ENCODE measurements at places on chromosomes 4 and X.

- DNase-seq: no peak
Measured at GRCh38 chr4:158597879-158598596, 73.6 kb downstream of the C4orf46 start.

DNA sequence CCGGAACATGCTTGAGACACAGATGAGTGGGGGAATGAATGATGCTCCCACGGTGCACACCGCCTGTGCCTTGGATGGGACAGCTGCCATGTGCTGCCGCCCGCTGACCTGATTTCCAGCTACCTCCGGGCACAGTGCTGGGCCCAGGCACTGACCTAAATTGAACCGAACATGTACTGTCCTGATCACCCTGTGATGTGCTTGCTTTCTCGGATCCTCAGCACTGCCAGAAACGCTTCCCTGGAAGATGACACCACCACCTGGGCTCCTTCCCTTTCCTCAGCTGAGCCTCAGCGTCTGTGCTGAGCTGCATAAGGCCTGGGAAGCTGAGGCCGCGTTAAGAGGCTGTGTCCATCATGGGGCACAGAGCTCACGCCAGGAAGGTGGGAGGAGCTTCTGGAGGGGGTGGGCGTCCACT, 39.3 kb upstream of the MXD4 start:
- no peak for DNase-seq

GRCh38 chrX:47145395-47146120, 537 bp downstream of the RBM10 start:
- DNase-seq: no peak

DNA sequence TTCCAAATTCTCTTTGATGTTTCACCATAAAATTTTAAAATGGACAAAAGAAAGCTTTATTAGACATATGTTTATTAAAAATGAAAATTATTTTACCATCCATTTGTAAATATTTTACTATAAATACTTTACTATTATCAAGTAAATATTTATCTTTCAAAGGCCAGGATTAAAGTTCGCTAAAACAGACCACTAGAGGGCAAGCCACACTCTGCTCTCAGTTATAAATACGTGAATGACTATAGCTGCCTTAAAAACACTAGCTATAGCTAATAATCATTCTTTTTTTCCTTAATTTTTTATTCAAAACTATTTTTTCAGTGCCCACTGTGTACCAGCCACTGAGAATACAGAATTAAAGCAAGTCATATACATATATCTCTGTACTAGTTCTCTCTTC, 38.6 kb downstream of the UNC5C start:
- DNase-seq: no peak

GRCh38 chr4:1029529-1029928, 18.1 kb downstream of the FGFRL1 start:
- no peak for DNase-seq

DNA sequence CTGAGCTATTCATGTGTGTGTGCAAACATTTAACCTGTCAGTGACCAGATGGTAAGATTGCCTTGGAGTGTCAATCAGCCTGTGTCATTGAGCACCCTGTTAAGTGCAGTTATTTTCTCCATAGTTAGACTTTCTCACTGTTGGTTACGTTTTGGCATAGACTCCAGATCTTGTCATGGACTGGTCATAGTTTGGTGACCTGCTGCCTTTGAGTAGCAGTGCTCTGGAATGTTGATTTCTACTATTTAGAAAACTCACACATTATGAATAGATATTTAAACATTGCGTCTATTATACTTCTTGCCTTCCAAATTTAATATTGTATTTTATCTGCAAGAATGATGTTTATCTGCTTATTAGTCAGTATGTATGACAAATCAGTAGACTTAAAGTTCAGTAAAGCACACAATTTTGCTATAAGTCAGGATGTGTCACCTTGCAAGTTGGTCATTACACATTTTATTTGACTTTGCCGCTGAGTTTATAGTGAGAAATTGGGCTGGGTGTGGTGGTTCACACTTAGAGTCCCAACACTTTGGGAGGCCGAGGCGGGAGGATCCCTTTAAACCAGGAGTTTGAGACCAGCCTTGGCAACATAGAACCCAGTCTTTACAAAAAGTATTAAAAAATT, 42.4 kb downstream of the KIAA0232 start:
- no peak for DNase-seq

GRCh38 chr4:14340321-14340720, 662.0 kb upstream of the CPEB2 start:
- no peak for DNase-seq

- DNase-seq: no peak
Measured at GRCh38 chr4:14711259-14711658, 291.0 kb upstream of the CPEB2 start.

DNA sequence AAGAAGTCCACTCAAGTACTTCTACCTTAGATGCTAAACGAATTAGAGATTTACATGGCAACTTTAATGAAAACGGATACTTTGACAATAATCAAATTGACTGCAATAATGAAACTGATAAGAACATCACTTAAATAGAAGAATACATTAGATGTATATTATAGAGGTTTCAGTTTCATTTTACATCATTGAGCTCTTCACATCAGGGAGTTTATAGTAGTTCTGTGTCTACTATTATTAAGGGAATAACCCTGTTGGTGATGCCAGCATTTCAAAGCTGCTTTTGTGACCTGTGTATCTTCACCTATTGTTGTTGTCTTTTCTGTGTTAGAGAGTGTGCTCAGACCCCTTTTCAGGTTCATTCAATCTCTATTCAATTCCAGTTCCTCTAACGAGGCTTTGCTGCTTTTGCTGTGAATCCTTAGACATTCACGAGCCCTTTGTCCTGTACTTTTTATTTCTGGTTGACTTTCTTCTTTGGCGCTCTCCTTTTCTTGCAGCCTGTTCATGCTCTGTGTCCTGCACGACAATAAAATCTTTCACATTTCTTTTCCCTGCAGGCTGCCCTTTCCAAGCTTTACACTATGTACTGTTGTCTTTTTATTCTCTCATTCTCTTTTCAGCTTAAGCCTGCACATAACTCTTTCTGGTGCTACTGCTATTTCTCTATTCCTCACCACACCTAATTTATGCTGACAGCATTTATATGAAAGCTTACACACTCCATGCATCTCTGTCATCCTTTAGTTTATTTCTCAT, 232.1 kb downstream of the CPE start:
- no peak for DNase-seq

- DNase-seq: no peak
Measured at GRCh38 chr4:11929080-11929479, 500.4 kb upstream of the HS3ST1 start.

DNA sequence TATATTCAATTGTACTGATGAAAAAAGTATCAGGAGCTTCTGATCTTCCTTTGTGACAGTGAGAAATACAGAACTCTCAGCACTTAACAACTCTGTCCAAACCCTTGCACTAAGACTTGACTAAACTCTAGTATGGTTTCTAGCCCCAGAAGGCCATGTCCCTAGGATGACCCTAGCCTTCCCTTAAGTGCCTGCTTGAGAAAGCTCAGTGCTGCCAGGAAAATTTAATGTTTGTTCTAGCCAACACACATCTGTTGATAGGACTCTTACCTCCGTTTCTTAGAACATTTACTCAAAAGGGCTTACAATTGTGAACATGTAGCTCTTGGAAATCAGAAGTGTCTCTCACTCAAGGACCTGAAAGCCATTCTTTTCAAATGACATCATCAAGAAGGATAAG, 1055.2 kb upstream of the FTHL17 start:
- DNase-seq: no peak

Data from NCI-H510A (cell line).